Epithelial cell of proximal tubule (primary cell): ENCODE measurements at places on chromosomes 12 and 14.

DNA sequence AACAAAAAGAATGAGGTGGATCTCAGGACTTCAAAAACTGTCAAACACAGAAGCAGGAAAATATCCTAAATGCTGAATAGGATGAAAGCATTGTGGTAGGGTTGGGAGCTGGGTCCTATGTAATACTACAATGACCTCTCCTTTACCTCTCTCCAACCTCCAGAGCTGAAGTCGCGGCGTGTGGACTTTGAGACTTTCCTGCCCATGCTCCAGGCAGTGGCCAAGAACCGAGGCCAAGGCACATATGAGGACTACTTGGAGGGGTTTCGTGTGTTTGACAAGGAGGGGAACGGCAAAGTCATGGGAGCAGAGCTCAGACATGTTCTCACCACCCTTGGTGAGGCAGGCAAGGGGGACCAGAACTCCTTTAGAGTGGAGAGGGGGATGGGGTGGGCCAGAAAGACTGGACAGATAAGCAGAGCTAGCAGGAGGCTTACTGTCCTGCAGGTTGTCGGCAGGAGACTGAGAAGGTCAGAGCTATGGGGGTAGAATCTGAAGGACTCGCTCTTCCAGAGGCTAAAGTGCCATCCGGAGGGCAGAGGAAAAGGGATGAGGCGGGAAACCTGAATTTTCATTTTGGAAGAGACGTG lies 2.8 kb upstream of the MYL6 start:
- DNase-seq, result no peak

DNA sequence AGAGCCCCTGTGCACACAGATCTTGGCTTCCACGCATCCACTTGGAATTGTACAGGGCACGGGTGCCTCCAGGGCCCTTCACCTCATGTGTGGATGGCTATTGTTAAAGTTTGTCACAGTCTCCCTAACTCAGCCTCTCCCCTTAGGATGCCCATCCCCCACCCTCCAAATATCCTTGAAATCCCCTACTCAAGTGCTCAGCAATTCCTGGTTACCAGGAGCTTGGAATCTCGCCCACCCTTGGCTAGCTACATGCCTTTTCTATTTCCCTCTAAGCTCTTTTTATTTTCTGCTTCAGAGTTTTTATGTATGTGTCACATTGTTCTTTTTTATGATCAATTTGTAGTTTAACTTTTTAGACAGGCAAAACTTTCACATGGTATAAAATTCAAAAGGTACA lies 13.0 kb upstream of the NR1H4 start:
- no peak for DNase-seq

GRCh38 chr12:6341417-6342139 lies at the start of gene TNFRSF1A:
TNFRSF1A (minus strand) TSS chr12:6342076; CDS start chr12:6341814, 262 bp downstream.
- no peak for DNase-seq

GRCh38 chr12:32897687-32898573 lies 1.4 kb upstream of the PKP2 start:
- no peak for DNase-seq

GRCh38 chr14:23079716-23080115 lies 15.2 kb downstream of the ACIN1 start:
- no peak for DNase-seq

DNA sequence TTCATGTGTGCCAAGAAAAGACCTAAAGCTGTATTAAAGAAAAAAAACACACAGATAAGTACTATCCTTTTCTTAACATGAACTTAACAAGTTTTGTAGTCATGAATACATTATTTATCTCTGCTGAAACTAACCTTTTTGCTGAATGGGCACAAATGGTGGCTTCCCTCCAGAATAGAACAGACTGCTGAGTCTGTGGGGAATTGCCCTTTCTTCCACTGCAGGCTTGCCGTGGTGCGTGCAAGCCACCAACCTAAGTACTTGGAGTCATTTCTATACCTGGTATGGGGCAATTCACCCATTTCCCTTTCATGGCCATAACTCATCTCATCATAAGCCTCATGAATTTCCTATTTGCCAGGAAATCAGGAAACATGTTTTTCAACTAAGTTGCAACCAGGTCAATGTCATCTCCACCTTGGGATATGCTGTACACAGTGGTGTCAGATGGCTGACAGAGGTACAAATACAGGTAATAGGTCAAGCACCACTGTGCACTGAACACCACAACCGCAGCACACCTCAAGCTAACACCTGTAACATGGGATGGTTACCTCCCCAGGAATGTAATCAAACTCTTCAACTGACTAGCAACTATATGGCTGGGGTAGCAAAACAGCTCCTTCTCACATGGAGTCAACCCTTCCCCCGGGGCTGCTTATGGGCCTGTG lies 49.9 kb downstream of the CATSPERB start:
- DNase-seq, result no peak

- no peak for DNase-seq
These were observed 687 bp downstream of the IFFO1 start for GRCh38 chr12:6555018-6555691.

- DNase-seq, result no peak
These were observed 851.4 kb upstream of the SEL1L start for GRCh38 chr14:82385048-82385447.

DNA sequence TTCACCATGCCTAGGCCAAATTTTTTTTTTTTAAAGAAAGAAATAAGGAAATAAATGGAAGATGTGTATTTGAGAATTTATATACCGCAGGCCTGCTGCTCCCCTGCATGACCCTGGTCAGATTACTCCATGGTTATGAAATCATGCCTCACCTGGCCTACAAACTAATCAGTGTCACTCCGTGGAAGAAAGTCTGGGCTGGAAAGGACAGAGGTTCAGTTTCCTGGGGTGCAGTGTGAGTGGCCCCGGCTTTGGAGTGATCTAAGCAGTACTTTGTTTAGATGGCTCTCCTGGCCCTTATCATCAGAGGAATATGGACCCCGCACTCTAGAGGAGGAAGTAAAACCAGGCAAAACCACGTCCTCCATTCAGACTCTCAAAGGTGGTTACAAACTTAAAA lies 9.6 kb downstream of the APOBEC1 start:
- no peak for DNase-seq

- DNase-seq, result no peak
These were observed 580.2 kb downstream of the ETNK1 start for GRCh38 chr12:23204933-23205778.

DNA sequence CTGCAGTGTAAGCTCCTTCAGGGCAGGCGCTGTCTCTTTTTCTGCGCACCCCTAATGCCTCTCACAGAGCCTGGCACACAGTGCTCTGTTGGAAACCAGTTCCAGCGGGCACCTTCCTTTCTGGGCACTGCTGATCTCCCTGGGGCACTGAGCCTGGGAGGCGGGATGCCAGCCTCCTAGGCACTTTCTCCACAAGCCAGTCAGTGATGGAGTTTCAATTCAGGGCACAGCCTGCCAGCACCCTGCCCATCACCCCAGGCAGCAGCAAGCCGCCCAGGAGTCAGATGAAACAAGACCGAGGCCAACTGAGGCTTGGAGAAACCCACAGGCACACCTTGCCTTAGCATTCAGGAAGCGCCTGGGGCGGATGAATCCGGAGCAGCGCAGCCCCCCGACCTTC lies 5.7 kb upstream of the CTDSP2 start:
- no peak for DNase-seq

DNA sequence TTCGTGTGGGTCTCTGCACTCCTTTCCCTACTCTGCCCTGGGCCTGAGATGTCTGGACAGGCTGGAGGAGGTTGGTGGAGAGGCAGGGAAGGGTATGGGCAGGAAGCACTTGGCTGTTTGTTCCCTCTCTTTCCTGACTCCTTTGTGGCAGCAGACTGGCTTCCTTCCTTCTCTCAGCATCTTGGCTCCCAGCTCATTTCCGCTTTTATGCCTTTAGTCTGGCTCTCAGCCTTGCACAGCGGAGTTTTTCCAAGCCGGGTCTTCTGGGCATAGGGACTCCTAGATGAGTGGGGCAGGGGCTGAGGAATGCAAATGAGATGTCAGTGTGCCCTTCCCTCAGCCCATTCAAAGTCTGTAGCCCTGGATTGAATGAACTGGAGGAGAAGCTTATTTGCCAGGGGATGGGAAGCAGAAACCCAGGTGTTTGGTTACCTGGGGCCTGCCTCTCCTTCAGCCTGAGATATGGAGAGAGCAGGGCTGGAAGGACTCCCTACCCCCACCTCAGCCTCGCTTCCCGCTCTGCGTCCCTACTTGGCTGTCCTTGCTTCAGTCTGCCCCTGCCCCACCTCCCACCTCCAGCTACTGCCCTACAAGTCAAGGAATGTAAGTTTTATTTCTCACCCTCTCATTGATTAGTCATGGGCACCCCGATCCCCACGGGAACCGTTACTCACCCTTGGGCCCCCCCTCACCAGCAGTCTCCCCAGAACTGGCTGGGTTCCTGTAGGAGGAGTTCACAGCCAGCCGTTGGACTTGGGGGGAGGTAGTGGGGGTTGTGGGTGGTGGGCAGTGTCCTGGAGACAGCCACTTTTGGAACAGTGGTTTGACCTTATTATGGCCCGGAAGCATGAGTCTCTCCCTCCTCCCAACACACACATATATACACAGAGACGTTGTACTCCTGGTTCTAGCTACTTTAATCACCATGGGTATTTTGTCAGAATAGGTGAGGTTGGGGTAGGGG lies 9.3 kb upstream of the ITGA5 start:
- no peak for DNase-seq

DNA sequence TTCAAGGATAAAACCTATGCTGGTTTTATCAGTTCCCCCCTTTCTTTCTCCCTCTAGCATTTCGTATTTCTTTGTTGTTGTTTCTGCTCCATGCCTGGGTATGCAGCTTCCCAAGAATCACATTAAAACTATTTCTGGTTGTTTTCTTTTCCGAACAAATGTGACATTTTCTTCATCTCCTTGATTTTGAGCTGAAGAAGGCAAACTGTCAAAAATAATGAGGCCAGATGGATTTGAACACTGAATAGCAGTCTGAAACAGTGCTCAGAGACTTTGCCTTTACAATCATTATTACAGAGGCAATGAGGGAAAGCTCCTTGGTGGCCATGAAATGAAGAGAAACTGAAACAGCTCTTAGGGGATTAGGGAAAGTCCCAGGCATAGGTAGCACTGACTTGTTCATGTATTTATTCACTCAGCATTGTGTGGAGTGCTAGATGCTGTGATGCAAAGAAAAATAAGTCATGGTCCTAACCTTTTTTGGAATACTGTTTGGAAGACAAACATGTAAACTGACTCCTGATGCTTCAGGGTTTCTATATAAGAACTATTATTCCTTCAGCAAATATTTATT lies 319.5 kb downstream of the FUT8 start:
- DNase-seq, result no peak

DNA sequence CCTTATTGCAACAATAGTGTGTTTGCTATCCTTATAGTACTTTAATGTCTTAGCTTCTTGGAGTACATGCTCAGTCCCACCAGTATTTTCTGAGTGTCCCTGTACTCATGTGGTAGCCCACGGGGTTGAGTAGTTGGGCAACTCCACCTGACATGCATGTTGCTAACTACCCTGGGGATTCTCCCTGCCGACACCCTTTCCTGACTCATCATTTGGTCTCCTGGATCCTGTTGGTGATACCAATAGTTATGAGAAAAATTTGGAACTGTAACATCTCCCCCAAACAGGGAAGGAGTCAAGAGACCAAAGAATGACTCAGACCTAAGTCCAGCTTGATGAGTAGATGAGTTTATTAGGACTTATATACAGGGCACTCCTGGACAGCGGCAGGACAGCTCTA lies 101.6 kb downstream of the BRMS1L start:
- DNase-seq, result no peak

- no peak for DNase-seq
These were observed 39.9 kb upstream of the BICDL1 start for GRCh38 chr12:119949145-119949544.

GRCh38 chr12:4855121-4855924 lies 54.4 kb upstream of the KCNA1 start:
- DNase-seq, result peak; percentile 41

GRCh38 chr12:48005750-48006021 lies 1.4 kb upstream of the COL2A1 start:
- DNase-seq, result no peak

DNA sequence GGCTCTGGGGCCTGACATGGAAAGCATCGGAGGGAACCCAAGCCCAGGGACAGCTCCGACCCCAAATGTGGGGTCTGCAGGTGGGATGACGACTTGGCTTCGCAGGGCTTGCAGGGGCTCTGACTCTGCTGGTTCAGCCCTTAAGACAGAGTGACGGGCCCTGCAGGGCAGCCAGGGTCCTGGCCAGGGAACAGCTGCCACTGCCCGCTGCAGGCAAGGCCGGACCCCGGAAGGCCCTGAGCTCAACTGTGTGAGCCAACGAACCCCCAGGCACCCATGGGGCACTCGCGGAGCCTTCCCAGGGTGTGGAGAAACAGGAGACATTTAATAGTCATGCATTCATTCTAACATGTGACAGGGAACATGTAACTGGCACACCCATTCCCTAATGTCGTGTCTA lies 120.7 kb downstream of the PIWIL1 start:
- no peak for DNase-seq

GRCh38 chr12:122374707-122375106 lies 47.8 kb downstream of the CLIP1 start:
- DNase-seq, result no peak

- no peak for DNase-seq
These were observed 2.6 kb downstream of the IRAK3 start for GRCh38 chr12:66191547-66192126.

DNA sequence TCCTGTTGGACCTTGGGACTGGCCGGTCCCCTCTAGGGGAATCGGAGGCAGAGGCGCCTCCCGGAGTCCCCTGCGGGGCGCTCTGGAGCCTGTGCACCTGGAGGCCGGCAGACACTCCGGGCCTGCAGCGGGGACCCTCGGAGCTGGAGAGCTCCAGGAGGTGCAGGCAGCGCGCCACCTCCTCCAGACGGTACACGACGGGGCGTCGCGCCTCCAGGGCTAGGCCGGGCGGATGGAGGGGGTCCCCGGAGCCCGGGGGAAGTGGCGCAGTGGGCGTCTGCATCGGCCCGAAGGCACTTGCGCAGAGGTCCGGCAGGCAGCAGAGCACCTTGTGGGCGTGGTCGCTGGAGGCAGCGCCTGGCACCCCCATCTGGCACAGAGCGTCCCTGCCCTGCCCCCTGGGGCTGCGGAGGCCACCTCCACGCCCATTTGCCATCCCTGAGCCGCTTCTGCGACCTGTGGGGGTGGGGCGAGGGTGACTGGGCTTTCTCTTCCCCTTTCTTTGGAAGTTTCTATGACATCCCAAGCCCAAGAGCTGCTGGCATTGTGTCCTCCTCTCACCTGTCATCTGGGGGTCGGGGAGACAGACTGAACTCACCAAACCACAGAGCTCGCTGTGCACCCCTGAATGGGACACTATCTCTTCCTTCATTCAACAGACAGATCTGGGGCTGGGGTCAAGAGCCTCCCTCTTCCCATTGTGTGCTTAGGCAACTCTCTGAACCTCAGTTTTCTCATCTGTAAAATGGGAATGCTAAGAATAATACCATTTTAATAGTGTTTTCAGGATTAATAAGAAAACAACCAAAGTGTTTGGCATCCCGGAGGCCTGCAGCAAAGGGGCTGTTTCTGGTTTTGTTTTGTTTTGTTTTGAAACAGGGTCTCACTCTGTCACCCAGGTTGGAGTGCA lies 37.5 kb upstream of the CORO1C start:
- DNase-seq, result no peak
